ENCODE measurements at places on chromosomes 7 and 10. TPM values are rescaled to one million over a fixed set of nuclear protein-coding genes. Genes with fewer than 3 reads are reported as not detected.
A peak's percentile ranks its signal among the peaks of the same experiment; 100 is the strongest.

GRCh38 chr7:112092306-112092705, 113.9 kb downstream of the DOCK4 start:
- no peaks in the 10 kb centered on the region for H3K4me1 ChIP-seq
- no peak overlapping the region for H3K27ac ChIP-seq
- DNase-seq: no peak
- H3K36me3 ChIP-seq: no peaks in the 10 kb centered on the region

DNA sequence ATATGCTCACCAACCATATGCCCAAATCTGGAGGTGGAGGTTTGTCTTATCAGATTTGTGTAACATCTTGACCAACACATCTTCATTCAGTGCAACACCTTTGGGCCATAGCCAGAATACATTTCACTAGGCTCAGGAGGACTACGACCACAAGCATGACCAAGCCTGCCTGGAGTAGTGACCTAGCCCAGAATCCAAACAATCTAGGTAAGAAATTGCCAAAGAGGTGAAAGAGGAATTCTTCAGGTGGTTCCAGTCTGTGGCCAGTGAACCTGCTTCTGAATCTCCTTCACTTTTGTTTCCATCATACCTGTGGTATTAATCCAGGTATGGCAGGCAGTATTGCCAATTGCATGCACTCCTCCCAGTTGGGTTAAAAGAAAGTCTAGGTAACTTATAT, 112.8 kb upstream of the RAB18 start:
- peaks cover 18% of the 10 kb centered on the region for H3K27me3 ChIP-seq
- H3K4me1 ChIP-seq: no peaks in the 10 kb centered on the region
- no peak for DNase-seq
- H3K4me3 ChIP-seq: no peak overlapping the region

The HECTD2 gene
- total RNA-seq: 9.7 TPM

DNA sequence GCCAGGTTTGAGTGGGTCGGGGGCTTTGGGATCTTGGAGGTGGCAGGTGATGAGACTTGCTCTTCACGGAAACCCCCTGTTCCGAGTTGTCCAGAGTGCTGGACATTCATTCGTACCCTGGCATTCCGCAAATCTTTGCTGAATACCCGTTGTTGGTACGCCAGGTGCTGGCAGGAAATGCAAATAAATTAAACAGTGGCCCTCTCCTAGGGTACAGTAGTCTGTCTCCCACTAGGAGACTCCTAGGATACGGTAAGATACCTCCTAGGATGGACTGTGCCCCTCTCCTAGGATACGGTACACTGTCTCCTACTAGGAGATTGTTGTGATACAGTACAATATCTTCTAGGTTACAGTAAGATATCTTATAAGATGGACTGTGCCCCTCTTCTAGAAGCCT, 544 bp downstream of the SEC23IP start:
- no peak for DNase-seq
- H3K4me1 ChIP-seq: peaks cover 43% of the 10 kb centered on the region
- H3K27me3 ChIP-seq: no peaks in the 10 kb centered on the region
- H3K4me3 ChIP-seq: peak overlapping the region; percentile 84
- peaks cover 11% of the 10 kb centered on the region for H3K36me3 ChIP-seq
- H3K27ac ChIP-seq: peak overlapping the region; percentile 95

DNA sequence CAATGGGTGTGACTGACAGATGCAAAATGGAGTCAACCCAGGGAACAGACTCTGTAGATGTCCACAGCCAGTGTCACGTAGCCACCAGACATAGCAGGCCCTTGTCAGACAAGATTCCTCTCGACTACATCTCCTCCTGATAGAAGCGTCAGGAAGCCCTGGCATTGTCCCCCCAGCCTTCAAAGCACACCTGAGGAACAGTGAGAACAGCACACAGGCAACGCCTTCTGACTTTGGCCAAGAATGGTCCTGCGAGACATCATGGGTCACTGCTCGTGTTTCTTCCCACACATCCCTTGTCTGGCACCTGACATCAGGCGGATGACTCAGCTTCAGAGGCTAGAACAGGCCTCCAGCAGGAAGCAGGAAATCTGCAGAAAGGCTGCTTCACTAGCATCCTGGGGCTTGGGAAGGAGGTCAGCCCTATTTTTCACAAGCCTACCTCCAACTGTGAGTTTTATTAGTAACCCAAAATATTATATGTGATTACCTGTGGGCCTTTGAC, 52.8 kb upstream of the GPR26 start:
- no peak overlapping the region for H3K27ac ChIP-seq
- no peak overlapping the region for H3K4me3 ChIP-seq
- no peak for DNase-seq
